Upper lobe of right lung (tissue), 1 donor: ENCODE measurements at places on chromosomes 3 and 15. TPM values are rescaled to one million over a fixed set of nuclear protein-coding genes. Genes with fewer than 3 reads are reported as not detected.
A peak's percentile ranks its signal among the peaks of the same experiment; 100 is the strongest.

DNA sequence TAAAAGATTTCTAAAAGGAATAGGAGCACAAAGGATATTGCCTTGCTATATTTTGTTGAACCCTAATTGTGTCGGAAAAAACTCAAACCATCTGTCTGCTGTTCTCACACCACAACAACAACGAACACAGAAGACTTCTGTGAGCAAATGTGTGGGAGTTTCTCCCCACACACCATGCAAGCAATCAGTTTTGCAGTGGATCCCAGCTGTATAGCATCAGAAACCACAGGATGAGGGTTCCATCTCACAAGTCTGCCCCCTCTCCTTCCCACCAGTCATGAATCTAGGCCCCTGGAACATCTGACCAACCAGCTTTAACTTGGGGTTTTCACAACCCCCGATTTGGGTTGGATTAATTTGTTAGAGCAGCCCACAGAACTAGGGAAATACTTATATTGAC is 91.3 kb upstream of the SLC4A7 start:
- no peak for DNase-seq

- no peak for DNase-seq
Observed at GRCh38 chr15:65914981-65915925, 46.0 kb downstream of the RAB11A start.

GRCh38 chr15:74808840-74809229 is 3.8 kb upstream of the LMAN1L start:
- no peak for DNase-seq

DNA sequence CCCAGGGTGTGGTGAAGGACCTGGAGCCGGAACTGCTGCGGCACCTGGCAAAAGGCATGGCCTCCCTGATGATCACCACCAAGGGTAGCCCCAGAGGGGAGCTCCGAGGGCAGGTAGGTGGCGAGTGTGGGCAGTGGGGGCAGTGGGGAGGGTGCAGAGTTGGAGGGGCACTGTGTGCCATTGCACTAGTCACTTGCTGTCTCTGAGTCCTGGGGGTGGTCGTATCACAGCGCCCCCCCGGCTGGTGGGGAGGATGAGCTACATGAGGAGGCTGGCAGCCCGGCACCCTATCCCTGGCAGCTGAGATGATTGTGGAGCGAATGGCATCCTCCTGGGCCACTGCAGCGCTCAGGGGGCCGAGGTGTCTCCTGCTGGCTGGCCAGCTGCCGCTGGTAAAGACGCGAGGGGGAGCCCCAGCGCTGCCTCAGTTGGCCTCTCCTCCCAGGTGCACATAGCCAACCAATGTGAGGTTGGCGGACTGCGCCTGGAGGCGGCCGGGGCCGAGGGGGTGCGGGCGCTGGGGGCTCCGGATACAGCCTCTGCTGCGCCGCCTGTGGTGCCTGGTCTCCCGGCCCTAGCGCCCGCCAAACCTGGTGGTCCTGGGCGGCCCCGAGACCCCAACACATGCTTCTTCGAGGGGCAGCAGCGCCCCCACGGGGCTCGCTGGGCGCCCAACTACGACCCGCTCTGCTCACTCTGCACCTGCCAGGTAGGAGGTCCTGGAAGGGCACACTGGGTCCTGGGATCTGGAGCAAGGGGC is 6.4 kb downstream of the CHRD start:
- DNase-seq: no peak

DNA sequence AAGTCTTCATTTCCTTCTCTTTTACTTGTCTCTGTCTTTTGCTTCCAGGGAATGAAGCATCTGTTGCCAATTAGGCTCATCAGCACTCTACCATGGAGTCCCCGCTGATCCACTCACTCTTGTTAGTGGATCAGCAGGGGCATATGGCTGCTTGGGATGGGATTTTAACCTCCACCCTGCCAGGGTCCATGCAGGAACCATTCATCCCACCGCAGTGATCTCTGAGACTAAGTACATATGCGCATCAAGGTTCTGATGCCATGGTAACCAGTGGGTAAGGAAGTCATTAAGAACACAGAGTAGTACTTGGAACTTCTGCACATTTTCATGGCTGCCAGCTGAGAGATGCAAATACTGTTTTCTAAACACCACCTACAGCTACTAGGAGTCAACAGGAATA is 374.0 kb upstream of the ALCAM start:
- no peak for DNase-seq

DNA sequence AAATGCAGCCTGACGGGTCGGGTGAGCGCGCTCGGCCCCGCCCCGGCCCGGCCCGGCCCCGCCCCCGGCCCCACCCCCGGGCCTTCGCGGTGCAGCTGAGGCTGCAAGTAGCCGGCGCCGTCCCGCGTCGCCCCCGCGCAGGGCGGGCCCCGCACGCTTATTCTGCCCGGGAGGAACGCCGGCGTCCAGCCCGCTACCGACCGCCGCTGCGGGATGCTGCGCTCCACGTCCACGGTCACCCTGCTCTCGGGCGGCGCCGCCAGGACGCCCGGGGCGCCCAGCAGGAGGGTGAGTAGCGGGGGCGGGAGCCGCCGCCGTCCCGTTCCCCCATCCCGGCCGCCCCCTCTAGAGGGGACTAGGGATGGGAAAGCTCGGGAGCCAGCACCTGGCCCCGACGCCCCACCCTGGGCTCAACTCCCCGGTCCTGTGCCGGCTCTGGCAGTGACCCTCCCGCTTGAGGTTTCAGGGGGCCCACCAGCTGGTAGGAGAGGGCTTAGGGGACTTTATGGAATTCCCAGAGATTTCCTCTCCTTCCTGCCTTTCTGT is at the start of gene MYZAP:
TSS of gene MYZAP (plus strand) at position 83 of the 546 bp plus-strand sequence. CDS start at position 214, 131 bp downstream.
- peak; percentile 80 for DNase-seq

DNA sequence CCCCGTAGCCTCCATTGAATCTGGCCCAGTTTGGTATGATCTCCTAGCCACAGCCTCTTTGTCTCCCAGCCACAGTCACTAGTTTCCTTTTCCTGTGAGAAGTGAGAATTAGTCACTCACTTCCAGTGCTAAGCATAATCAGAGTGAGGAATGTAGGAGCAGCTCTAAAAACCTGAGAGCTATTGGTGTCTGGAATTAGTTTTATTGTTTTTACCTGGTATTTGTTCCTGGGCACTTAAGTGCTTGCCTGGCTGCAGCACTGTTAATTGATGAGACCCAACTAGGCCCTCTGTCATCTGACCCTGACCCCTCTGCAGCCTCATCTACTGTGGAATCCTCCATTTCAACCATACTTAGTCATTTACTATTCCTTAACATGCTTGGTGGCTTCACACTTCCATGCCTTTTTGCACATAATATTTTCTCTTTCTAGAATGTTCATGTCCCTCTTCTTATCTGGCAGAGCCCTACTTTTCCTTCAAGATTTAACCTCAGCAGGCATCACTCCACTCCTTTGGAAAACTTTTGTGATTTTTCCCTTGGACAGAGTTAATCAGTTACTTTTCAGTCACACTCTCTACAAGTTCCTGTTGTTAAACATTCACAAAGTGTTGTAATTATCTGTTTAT is 48.8 kb downstream of the PDE8A start:
- DNase-seq: no peak

GRCh38 chr3:14331251-14331650 is 71.2 kb upstream of the SLC6A6 start:
- no peak for DNase-seq

- no peak for DNase-seq
Observed at GRCh38 chr3:187880441-187880840, 135.2 kb upstream of the BCL6 start.

- DNase-seq: no peak
Observed at GRCh38 chr3:131033480-131034080, 6.9 kb downstream of the NEK11 start.

DNA sequence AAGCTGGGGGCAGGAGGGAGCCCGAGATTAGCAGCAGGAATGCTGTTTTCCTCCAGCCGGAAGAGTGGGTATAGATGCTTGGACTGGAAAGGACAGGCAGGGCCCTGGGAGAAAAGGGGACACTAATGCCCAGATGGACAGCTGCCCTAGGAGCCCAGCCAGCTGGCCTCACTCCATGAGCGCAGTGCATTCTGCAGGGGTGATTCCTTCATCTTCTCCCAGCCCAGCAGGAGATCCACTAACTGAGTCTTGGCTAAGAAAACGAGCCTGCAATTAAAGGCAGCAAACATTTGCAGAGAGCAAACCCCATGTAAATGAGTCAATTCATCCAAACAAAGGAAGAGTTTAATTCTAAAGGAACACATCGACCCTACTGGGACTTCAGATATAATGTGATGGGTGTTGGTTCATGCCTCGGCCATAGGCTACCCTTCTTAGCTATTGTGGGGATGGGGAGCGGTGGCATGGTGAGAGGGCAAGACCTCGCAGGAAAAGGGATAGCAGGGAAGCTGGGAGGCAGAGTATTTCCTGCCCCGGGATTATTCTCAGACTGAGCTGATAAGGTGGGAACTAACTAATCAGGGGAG is 13.3 kb upstream of the MINAR1 start:
- DNase-seq: no peak

GRCh38 chr3:143924522-143925285 is 46.9 kb upstream of the DIPK2A start:
- DNase-seq: no peak

- no peak for DNase-seq
Observed at GRCh38 chr3:138097192-138098172, 17.9 kb downstream of the DZIP1L start.

DNA sequence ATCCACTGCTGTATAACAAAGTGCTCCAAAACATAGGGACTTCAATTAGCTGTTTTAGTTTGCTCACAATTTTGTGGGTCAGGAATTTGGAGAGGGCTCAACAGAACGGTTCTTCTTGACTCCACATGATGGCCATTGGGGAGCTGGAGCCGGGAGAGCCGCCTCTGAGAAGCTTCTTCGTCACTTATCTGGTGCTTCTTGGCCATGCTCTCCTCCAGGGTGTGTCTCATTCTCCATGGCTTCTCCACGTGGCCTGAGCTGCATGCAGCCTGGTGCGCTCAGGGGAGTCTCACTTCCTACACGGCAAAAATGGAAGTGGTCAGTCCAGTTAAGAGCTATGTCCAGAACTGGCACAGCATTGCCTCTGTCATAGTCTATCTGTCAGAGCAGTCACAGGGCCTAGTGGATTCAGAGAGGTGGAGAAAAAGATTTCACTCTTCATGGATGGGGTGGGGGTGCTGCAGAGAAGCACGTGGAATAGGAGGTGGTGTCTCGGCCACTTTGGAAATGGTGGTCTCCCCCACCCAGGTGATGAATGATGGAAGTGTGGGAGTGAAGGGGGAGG is 26.3 kb upstream of the PRR23E start:
- DNase-seq: no peak

GRCh38 chr3:196489747-196490146 is 13.8 kb downstream of the RNF168 start:
- no peak for DNase-seq

DNA sequence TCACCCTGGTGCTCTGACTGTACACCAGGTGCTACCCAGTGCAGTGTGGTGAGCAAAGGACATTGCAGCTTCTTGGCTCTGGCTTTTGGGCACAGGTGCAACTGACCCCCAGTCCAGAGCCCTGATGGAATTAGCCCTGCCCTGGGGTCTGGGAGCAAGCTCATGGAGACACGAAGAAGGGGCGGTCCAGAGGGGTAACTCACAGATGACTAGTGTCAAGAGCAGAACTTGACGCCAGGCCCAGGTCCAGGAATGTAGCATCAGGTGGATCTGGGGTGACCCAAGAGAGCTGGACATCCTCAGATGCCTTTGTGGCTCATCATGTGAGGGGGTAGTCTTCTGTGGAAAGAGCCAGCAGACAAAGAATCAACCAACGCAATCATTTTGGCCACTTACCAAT is 88.9 kb downstream of the ASB7 start:
- DNase-seq: peak; percentile 35

- no peak for DNase-seq
Observed at GRCh38 chr15:47332481-47332880, 384.8 kb upstream of the SEMA6D start.

- DNase-seq: no peak
Observed at GRCh38 chr15:51992953-51993352, 21.4 kb upstream of the LEO1 start.

DNA sequence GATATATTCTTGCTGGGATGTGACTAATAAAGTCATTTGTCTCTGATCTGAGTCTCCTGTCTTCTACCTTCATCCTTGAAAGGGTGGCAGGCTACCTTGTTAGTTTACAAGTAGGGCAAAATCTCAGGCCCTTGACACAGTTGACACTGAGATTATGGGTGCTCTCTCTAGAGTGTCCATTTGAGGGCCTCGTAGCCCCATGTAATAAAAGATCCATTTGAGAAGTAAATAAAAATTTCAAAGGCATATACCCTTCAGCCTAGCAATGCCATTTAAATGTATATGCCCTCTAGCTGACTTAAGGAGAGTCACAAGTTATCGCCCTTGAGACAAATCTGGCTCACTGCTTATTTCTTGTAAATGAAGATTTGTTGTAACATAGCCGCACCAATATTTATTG is 98.6 kb downstream of the TCF12 start:
- DNase-seq: no peak

- DNase-seq: no peak
Observed at GRCh38 chr3:27315003-27315402, 54.2 kb downstream of the NEK10 start.

MST1R gene
- total RNA-seq: 46.2 TPM

COLQ gene
- total RNA-seq: 1.1 TPM

EBLN2 gene
- total RNA-seq: 4.0 TPM

CTSH gene
- total RNA-seq: 1,018 TPM

CCR3 gene
- total RNA-seq: 0.43 TPM

MRPS11 gene
- 33.7 TPM for total RNA-seq

NR1I2 gene
- total RNA-seq: not detected

TLR9 gene
- 0.87 TPM for total RNA-seq
